Effector memory CD8-positive, alpha-beta T cell (primary cell): ENCODE measurements at places on chromosomes 2 and 18.

DNA sequence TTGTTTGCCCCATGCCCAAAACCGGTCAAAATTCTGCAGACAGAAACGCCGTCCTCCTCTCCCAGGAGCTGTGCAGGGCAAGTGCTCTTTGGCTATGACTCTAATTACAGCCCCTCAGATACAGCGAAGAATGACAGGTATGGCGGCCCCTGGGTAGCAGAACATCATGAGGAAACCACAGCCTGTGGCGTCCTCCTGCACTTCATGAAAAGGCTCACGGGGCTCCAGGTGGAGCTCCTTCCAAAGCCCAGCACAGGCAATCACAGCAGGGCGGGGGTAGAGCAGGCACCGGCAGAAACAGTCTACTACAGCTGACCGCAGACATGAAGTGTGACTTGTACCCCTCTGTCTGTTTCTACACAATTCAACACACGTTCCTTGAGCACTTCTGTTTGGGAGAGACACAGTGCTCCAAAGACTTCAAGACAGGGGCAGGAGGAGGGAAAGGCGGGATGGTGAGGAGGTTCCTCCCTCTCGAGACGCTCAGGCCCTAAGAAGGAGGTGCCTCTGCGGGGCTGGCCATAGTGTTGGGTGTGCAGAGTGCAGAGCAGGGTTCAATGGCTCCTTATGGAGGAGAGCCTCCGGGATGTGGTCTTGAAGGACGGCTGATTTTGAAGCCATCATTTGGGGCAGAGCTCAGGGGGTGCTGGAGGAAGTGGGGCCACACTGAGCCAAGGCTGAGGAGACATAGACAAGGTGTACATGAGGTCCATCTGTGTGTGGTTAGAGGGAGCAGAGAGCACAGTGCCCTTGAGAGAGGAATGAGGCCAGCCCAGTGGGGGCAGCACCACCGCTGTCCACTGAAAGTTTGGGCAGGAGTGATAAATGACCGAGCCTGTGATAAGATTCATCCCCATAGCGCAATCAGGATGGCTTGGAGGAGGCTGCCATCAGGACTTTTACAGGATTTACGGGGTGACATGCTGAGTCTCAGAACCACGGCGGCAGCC lies 468.3 kb downstream of the EIPR1 start:
- no peak overlapping the region for H3K27ac ChIP-seq
- H3K4me3 ChIP-seq, result no peak overlapping the region
- peaks cover 11% of the 10 kb centered on the region for H3K27me3 ChIP-seq
- peaks cover 3% of the 10 kb centered on the region for H3K36me3 ChIP-seq
- H3K4me1 ChIP-seq, result peaks cover 2% of the 10 kb centered on the region
- no peak for DNase-seq

GRCh38 chr2:231388725-231389346 lies 6.7 kb upstream of the B3GNT7 start:
- peaks cover 15% of the 10 kb centered on the region for H3K4me1 ChIP-seq
- no peak overlapping the region for H3K27ac ChIP-seq
- no peak overlapping the region for H3K4me3 ChIP-seq
- no peak for DNase-seq
- H3K36me3 ChIP-seq, result peaks cover 9% of the 10 kb centered on the region

GRCh38 chr18:58205443-58206160 lies 161.6 kb downstream of the NEDD4L start:
- no peak overlapping the region for H3K4me3 ChIP-seq
- no peaks in the 10 kb centered on the region for H3K36me3 ChIP-seq
- H3K27me3 ChIP-seq, result peaks cover 10% of the 10 kb centered on the region
- H3K4me1 ChIP-seq, result no peaks in the 10 kb centered on the region
- no peak for DNase-seq

DNA sequence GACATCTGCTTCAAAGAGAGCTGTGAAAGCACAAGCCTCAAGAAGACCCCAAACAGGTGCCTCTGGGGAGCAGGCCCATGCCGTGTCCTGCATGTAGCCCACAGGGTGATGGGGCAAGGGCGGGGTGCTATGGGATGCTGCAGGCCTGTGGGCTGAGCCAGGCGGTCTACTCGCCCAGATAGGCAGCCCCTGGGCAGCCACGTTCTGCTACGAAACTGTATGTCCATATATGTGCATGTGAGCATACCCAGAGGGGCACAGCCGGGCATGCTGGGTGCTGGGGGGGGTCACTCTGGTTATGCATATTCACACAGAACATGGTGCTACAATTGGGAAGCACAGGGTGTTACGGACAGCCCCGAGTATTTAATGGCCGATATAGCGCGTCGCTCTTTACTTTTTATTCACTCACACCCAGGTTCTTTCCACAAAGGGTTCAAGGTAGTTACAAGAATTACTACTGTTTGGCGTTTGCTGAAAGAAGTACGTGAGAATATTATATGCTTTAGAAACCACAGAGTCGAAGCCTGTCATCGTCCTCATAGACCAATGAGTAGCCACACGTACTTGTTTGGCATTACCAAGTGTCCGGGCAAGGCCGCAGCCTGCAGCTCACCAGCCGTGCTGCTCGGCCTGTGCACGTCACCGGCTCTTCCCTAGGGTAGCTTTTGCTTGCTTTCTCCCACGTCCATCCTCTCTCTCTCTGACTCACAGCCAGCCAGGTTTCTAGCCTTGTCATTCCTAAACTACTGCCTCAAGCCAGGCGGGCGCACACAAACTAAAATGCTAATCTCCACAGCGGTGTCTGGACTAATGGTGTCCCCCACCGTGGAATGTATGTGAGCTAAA lies 14.4 kb downstream of the MTERF4 start:
- H3K36me3 ChIP-seq, result peaks cover 61% of the 10 kb centered on the region
- no peak for DNase-seq
- H3K27me3 ChIP-seq, result no peaks in the 10 kb centered on the region
- H3K27ac ChIP-seq, result no peak overlapping the region
- peaks cover 5% of the 10 kb centered on the region for H3K4me1 ChIP-seq

- peak; percentile 14 for DNase-seq
- no peak overlapping the region for H3K27ac ChIP-seq
- no peaks in the 10 kb centered on the region for H3K36me3 ChIP-seq
Measured at GRCh38 chr2:158753641-158754611, 41.2 kb upstream of the DAPL1 start.

DNA sequence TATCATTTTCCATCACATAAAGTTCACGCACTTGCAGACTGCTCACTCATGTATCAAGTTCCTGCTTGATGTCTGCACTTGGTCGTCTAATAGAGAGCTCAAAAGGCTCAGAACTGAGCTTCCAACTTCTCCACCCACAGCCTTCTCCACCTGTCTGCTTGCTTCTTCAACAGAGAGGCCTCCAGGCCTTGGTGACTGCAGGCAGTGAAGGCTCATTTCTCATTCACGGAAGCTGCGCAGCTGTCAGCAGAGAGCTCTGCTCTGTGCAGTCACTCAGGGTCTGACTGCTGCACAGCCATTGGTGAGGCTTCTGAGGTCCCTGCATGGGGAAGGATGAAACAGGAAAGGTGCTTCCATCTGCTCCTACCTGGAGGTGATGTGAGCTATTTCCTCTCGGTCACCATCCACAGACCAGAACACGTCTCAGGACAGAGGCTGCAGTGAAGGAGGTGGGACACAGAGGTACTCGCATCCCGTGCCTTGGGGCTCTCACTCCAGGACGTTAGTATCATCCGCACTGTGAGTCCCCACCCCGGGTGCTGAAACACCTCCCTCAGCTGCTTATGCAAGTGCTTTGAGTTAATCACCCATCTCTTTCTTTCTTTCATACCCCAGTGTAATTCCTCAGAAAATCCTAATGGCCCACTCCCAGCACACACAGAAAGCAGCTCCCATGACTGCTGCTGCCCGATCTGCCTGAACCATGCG lies 126.2 kb downstream of the TMEM18 start:
- H3K27me3 ChIP-seq, result peaks cover 55% of the 10 kb centered on the region
- H3K36me3 ChIP-seq, result no peaks in the 10 kb centered on the region
- no peak overlapping the region for H3K4me3 ChIP-seq
- no peak for DNase-seq

GRCh38 chr2:213243189-213244044 lies 40.8 kb upstream of the SPAG16 start:
- peak overlapping the region; percentile 51 for H3K4me3 ChIP-seq
- H3K27me3 ChIP-seq, result peaks cover 9% of the 10 kb centered on the region
- H3K36me3 ChIP-seq, result peaks cover 8% of the 10 kb centered on the region
- H3K27ac ChIP-seq, result peak overlapping the region; percentile 84
- H3K4me1 ChIP-seq, result no peaks in the 10 kb centered on the region
- no peak for DNase-seq

DNA sequence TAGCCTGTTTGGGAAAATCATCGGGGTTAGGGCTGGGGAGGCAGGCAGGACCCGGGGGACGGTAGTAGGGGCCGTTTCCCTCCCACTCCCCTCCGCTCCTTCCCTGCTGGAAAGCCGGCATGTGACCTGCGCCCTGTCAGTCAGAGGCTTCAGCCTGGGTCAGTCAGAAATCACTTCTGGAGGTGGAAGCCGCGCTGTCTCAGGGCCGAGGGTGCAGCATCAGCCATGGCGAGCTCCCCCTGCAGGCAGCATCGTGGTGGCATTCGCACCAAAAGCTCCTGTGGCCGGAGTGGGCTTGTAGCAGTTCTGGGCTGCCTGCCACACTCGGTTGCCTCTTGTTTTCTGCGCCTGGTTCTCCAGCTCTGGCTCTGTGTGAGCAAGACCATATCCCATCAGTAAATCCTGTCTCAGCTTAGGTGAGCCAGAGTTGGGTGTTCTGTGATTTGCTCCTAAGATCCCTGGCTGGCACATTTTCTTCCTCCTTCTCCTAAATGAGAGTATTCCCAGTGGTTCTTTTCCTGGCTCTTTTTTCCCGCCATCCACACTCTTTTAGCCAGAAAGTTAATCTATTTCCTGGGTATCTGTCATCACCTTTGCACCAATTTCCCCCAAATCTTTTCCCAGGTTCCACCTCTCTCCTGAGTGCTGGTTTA lies 123.9 kb upstream of the CD302 start:
- peaks cover 8% of the 10 kb centered on the region for H3K4me1 ChIP-seq
- H3K27me3 ChIP-seq, result peaks cover 38% of the 10 kb centered on the region
- H3K36me3 ChIP-seq, result no peaks in the 10 kb centered on the region
- DNase-seq, result peak; percentile 73

GRCh38 chr2:239811111-239811781 lies 213.9 kb downstream of the NDUFA10 start:
- H3K36me3 ChIP-seq, result no peaks in the 10 kb centered on the region
- DNase-seq, result no peak
- H3K27me3 ChIP-seq, result peaks cover 13% of the 10 kb centered on the region
- no peak overlapping the region for H3K4me3 ChIP-seq

GRCh38 chr2:144333143-144333555 lies 186.8 kb downstream of the ZEB2 start:
- H3K4me1 ChIP-seq, result peaks cover 38% of the 10 kb centered on the region
- no peaks in the 10 kb centered on the region for H3K27me3 ChIP-seq
- no peak for DNase-seq
- peak overlapping the region; percentile 97 for H3K27ac ChIP-seq

DNA sequence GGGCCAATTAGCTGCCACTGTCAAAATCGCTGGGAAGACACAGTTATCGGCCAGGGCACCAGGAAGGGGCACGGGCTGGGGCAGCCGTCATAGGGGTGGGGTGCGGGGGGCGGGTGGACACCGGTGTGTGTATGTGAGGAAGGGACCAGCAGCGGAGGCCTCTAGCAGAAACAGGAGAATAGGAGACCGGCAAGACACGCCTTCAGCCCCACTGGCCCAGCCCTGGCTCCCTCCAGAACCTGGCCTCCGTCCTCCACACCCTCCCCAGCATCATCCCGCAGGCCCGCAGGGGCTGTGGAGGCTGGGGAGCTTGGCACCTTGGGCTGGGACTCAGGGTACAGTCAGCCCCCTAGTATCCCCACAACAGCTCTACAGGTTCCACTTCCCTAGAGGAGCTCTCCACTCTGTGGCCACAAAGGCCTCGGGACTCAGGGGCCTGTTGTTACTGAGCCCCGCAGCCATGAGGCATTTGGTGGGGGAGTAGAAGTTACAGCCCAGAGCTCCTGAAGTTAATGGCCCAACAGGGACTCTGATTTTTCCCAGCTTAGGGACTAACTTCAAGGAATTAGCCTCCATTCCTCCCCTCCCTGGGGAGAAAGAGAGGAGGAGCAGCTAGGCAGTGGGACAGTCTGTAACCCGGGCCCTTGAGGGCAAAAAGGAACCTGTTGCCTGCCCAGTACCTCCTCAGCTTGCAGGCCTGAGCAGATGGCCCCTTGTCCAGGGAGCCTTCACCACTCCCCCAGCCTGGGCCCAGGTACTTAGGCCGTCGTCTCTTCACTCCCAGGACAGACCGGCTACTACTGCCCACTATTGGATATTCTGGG lies 19.9 kb downstream of the SH2D6 start:
- H3K27me3 ChIP-seq, result no peaks in the 10 kb centered on the region
- no peak for DNase-seq
- peaks cover 3% of the 10 kb centered on the region for H3K36me3 ChIP-seq
- H3K27ac ChIP-seq, result peak overlapping the region; percentile 94
- peak overlapping the region; percentile 85 for H3K4me3 ChIP-seq

GRCh38 chr2:32712870-32713269 lies 85.0 kb downstream of the TTC27 start:
- no peak overlapping the region for H3K27ac ChIP-seq
- H3K36me3 ChIP-seq, result peaks cover 24% of the 10 kb centered on the region
- H3K4me3 ChIP-seq, result no peak overlapping the region
- no peaks in the 10 kb centered on the region for H3K27me3 ChIP-seq

DNA sequence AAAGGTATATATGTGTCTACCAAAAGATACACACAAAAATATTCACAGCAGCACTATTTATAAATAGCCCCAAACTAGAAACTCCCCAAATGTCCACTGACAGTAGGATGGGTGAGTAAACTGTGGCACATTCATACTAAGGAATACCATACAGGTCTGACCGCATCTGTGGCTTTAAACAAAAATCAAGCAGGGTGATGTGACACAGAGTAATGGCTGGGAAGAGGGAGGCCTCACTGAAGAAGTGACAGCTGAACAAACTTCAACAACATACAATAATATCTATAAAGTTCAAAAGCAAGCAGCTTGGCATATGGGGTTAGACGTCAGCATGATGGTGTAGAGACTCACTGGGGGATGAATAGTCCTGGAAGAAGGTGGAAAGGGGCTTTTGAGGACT lies 115.1 kb upstream of the PPP1CB start:
- H3K27ac ChIP-seq, result no peak overlapping the region
- H3K27me3 ChIP-seq, result no peaks in the 10 kb centered on the region
- no peak overlapping the region for H3K4me3 ChIP-seq
- H3K4me1 ChIP-seq, result no peaks in the 10 kb centered on the region

GRCh38 chr18:71370671-71371445 lies 1082.0 kb downstream of the SOCS6 start:
- H3K4me3 ChIP-seq, result no peak overlapping the region
- H3K27ac ChIP-seq, result no peak overlapping the region
- H3K27me3 ChIP-seq, result no peaks in the 10 kb centered on the region

- peaks cover 48% of the 10 kb centered on the region for H3K27me3 ChIP-seq
- no peak overlapping the region for H3K27ac ChIP-seq
- H3K36me3 ChIP-seq, result no peaks in the 10 kb centered on the region
- no peaks in the 10 kb centered on the region for H3K4me1 ChIP-seq
Measured at GRCh38 chr18:78875016-78875777, 104.4 kb upstream of the SALL3 start.

DNA sequence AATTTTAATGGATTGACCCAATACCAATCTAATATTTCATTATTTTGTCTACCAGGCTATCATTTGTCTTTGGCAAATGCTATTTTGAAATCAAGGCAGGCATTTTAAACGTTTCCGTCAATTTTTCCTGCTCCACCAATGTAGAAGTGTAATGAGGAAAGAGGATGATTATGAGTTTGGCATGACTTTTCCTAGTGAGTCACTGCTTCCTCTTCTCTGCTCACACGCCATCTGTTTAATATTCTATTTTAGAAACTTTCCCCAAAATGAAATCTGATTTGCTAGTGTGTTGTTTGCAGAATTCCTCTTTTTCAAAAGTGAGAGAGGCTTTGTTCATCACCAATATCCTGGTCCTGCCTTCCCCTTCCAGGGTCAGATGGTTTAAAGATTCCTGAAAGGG lies 42.5 kb upstream of the PID1 start:
- no peak overlapping the region for H3K4me3 ChIP-seq
- H3K4me1 ChIP-seq, result no peaks in the 10 kb centered on the region
- H3K27ac ChIP-seq, result no peak overlapping the region
- no peaks in the 10 kb centered on the region for H3K27me3 ChIP-seq
- DNase-seq, result no peak
